ENCODE measurements at places on chromosomes 11 and 22.

GRCh38 chr22:35866651-35867050, 149.0 kb downstream of the APOL5 start:
- DNase-seq: no peak

- no peak for DNase-seq
These were observed 4.4 kb upstream of the FOXRED2 start for GRCh38 chr22:36510966-36511881.

GRCh38 chr22:20531154-20531403, 23.7 kb downstream of the MED15 start:
- no peak for DNase-seq

DNA sequence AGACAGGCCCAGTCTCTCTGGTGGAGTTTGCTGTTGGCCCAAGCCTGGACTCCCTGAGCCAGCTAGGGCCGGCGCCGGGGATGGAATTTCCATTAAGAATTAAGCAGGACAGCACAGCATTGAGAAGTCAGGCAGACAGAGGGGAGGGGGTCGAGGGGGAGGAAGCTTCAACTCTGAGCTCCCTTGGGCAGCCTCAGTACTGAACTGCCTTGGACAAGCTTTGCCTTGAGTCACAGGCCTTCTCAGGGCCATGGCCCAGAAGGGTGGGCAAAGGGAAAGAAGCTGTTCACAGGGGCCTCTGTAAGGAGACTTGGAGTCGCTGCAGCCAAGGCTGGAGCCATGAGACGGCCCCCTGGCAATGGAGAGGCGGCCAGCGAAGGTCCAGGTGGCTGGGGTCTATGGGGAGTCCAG, 2.6 kb upstream of the INSC start:
- no peak for DNase-seq

GRCh38 chr22:33054001-33054675, 4.0 kb downstream of the SYN3 start:
- DNase-seq: no peak

DNA sequence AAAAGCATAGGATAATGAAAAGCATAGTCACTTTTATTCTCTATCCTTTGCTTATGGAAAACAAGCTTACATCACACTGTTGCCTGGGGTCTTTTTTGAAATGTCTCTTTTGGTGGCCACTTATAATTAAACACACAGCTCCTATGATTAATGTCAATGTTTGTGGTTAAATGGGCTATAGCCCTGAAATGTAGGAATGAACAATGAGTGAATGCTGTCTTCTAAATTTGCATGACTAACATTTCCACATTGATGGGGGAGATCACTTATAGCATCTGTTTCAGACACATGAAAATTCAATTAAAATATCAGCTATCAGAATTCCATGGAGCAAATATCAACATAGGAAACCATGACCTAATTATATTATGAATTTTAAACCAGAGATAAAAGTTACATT, 171.4 kb upstream of the FAT3 start:
- no peak for DNase-seq

DNA sequence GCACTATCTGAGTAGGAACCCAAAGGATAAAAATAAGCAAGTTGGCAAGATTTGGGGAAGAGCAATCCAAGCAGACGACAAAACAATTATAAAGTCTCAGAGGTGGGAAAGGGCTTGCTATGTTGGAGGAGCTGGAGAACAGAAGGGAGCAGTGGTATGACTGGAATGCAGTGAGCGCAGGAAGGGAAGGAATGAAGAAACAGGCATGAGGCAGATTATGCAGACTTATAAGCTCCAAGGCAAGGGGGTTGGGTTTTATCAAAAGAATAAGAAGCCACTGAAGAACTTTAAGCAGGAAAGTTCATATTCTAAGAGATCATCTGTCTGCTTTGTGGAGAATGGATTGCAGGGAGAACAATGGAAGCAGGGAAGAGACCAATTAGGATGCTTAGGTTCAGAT, 31.7 kb downstream of the PGM2L1 start:
- no peak for DNase-seq

DNA sequence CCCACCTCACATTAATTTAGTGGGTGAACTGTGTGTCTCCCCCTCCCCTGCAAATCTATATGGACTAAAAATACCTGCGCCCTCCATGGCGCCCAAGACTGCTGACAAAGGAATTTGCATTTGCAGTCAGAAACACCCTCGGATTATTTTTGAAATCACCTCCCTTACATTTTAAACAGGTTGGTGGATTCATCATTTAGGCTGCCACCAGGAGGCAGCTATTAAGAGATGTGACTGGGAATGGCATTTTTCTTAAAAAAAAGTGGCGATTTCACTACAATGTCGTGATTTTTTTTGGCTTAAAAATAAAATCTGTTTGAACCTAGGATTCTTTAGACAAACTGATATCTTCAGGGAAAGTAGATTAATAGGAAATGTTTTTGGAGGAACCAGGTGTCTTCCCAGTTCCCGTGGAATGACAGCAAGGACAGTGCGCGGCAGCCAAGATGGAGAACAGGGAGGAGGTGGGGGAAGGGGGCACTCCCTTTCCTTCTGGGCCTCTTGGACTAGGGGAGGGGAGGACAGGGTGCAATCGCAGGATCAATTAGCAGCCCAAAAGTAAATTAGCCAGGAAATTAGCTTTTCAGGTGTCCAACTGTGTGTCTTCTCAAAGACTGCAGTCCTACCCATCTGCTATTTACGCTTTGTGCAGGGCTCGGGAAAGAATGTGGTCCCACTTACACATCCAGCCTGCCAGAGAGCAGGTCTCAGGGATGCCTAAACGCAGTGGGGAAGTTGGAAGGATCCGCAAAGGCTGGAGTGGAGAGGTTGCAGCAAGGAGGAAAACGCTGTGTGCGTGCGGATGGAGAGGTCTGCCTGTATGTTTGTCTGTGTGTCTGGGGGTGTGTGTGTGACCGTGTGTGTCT, 496.4 kb downstream of the NTM start:
- no peak for DNase-seq

DNA sequence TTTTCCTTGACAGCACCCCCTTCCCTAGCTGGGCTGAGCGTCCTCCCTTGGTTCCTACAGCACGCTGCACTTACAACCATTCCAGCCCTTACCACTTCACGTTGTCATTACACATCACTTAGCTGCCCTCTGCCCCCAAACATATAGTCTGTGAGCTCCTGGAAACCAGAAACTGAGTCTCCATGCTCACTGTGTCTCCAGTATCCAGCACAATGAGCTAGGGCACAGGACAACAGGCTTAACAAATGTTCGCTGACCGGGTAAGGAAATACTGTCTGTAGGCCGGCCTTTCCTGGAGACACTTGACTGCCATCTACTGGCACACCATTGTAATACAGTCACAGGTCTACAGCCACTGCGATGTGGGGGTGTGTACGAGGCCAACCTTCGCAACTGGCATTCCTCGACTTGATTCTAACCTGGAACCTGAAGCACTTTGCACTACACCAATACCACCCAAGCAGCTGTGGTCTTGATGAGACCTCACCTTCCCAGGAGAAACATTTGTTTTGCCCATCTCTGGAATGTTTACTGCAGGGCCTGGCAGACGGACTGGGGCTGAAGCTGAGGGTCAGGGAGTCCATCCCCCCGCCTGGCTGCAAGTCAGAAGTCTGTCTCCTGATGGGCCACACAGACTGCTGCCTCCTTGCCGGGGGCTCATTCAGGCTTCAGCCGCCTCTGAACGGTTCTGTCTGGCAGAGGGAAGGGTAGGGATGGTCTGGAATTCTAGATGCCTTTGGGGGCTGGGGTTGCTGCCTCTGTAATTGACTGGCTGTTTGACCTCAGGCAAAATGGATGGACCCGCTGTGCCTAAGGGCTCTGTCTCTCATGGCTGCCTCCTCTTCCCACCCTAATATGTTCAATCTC, 72.0 kb downstream of the SYN3 start:
- DNase-seq: no peak

- DNase-seq: peak; percentile 7
These were observed 479 bp downstream of the RSF1 start for GRCh38 chr11:77819921-77820564.

DNA sequence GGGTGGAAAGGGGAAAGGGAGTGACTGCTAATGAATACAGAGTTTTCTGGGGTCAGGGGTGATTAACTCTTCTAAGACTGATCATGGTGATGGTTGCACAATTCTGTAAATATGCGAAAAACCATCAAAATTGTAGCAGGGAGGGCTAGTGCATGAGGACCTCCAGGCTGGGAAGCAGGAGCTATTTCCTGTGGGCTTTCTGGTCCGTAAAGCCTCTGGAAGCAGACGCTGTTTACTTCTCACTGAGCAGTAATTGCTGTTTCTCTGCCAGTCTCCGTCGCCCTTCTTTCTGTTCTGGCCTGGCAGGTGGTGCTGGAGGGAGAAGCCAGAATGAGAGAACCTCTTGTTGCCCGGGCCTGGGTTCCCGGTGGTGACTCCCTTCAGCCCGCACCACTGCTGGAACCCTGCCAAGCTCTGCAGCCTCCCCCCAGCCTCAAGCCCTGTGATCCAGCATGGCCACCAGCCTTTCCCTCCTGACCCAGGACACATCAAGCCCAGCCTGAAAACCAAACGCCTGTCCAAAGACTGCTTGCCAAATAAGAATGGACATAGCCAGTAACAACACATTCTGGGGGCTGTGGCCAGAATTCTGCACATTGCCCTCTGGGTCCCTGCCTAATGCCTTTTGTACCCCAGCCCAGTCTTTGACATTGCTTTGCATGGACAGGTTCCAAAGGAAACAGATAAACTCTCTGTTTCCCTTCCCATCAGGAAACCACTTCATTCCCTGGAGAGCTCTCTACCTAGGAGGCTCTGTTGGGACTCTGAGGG, 201.0 kb upstream of the NAV2 start:
- no peak for DNase-seq

DNA sequence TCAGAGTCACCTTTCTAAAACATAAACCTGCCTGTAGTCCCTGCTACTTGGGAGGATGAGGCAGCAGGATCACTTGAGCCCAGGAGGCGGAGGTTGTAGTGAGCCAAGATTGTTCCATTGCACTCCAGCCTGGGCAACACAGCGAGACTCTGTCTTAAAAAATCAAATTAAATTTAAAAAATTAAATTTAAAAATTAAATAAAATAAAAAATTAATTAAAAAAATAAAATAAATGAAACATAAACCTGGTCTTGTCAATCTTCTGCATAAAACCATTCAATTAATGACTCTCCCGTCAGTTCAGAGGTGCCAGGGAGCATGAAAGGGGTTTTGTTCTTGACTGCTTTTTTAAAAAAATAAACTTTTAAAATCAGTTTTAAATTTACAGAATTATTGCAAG, 48.6 kb downstream of the CCDC83 start:
- DNase-seq: no peak

DNA sequence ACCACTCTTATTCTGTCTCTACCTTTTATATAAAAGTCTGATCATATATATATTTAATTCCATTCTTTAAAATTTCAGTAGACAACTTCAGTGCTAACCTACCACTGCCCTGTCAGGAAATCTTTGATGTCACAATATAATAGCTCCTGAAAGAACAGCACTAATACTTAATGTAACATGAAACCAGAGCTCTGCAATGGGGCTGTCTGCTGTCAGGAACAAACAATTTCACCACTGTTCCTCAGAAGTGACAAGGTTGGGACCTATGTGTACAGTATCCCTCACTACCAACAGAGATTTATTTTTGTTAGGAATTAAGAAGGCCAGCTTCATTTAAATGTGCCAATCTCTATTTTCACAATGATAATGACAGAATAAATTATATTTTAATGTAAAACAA, 165.5 kb upstream of the C11orf58 start:
- no peak for DNase-seq

DNA sequence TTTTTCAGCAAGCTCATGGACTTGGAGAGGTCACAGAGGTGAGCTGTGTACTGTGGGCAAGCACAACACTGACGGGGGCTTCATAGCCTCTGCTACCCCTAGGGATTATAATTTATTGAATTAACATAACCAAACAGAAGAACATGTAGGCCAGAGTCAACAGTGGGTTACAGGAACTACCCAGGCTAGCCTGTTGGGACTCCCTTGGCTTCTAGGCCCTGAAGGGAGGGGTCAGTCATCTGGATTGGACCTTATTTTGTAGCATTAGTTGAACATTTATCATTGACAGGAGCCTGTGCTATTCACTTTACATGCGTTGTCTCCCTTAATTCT, 56.9 kb downstream of the KREMEN1 start:
- DNase-seq: no peak

DNA sequence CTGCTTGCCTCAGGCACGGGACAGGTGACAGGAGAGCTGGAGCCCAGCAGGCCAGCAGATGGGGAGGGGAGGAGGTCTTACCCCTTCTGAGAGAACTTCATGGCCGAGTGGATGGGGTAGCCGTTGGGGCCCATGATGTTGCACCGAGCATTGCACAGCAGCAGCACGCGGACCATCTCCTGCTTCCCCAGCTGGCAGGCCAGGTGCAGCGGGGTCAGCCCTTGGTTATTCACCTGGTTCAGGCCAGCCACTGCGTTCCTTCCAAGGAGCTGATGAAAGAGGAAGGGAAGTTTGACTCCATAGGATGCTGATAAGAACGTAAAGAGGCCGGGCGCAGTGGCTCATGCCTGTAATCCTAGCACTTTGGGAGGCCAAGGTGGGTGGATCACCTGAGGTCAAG, 29.4 kb upstream of the BAIAP2L2 start:
- DNase-seq: no peak

- DNase-seq: no peak
These were observed 812 bp downstream of the JAM3 start for GRCh38 chr11:134069426-134070341.

Data from stimulated activated CD8-positive, alpha-beta memory T cell treated with anti-CD3 and anti-CD28 coated beads, Interleukin-4, amount 100 ng/mL, for 4 hours (primary cell).